ENCODE measurements at places on chromosomes 12 and 14.

GRCh38 chr12:591167-592023 lies 71.8 kb downstream of the NINJ2 start:
- DNase-seq, result no peak

DNA sequence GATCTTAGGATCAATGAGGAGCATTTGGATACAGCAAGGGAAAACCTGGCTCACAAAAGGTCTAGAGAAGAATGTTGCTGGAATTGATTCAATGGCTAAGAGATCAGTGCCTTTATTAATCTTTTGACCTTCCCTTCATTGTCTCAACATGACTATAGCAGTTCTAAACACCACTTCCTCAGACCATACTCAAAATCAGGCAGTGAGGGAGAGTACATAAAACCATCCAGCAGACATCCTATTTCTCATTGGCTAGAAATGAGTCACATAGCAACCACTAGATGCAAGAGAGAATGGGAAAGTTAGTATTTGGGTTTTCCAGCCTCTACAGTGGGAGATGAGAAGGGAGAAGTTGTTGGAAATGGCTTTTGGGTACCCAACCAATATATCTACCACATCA lies 151.4 kb upstream of the NUDT4 start:
- DNase-seq, result no peak

DNA sequence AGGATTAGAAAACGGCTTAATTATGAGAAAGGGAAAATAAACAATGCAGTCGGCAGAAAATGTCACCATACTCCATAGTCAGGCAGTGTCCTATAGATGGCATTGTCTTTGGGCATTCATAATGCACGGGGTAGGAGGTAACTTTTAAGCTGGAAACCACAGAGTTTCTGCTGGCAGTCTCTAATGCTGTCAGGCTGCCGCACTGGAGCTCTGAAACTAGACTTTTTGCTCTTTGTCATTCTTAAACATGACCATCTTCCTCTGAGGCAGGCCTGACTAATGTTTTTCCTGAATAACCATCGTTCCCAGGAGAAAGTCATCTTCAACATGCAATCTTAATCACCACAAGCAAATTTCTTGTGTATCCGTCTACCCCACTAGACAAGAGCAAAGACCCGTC lies 108.8 kb downstream of the ETNK1 start:
- no peak for DNase-seq

GRCh38 chr12:11595080-11595479 lies 54.4 kb upstream of the ETV6 start:
- no peak for DNase-seq

DNA sequence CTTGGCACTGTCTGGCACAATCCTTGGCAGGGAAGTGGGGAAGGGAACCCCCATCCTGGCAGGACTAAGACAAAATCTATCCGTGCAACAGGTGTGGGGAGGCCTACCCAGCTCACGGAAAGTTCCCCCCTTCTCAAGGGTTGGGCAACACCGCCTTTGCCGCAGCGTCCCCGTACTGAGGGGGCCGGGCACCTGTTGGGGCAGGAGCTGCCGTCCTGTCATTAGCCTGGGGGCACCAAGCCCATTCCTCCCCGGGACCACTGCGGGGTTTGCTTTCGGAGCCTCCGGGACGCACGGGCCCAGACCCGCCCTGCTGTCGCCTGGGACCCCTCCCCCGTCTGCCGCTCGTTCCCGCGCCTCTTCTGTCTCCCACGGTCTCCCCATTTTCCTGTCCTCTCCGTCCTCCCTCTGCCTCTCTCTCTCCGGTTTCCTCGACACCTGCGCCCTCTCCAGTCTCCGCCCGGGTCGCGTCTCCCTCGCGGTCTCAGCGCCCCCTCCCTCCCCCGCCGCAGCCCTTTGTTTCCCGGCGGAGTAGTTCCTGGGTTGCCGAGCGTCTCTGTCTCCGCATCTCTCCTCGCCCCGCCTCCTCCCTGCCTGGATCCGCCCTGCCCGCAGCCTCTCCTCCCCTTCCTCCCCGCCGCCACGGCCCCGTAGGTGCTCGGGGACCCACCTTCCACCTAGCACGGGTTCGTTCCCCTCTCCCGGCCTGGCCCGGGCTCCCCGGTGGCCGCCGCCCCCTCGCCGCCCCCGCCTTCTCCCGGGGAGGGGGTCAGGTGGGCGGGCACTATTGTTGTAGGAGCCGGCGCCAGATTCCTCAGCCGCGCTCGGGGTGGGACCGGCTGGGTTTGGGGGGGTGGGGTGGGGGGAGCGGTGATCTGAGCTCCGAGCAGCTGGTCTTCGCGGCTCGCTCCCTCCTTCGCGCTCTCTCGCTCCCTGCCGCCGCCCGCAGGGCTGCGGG lies at the start of gene CACNB3:
Gene CACNB3 (plus strand): TSS at position 624 of the 958 bp plus-strand sequence. CDS start 434 bp downstream, outside the sequence.
- peak; percentile 87 for DNase-seq

Data from activated CD4-positive, alpha-beta memory T cell treated with anti-CD3 and anti-CD28 coated beads for 36 hours (primary cell).